Right ventricle myocardium inferior (tissue), 1 donor: ENCODE measurements at places on chromosomes 13 and 19. TPM values are rescaled to one million over a fixed set of nuclear protein-coding genes. Genes with fewer than 3 reads are reported as not detected.

- DNase-seq = no peak
Measured at GRCh38 chr19:29121684-29122083, 91.3 kb downstream of the UQCRFS1 start.

The ZNF414 gene
- total RNA-seq = 9.8 TPM

The CEACAM19 gene
- total RNA-seq = 2.8 TPM

- DNase-seq = no peak
Measured at GRCh38 chr19:15589760-15590451, 25.1 kb upstream of the CYP4F8 start.

The CD70 gene
- total RNA-seq = not detected

The ZNF836 gene
- 6.8 TPM for total RNA-seq

The TEAD2 gene
- total RNA-seq = 63.6 TPM

DNA sequence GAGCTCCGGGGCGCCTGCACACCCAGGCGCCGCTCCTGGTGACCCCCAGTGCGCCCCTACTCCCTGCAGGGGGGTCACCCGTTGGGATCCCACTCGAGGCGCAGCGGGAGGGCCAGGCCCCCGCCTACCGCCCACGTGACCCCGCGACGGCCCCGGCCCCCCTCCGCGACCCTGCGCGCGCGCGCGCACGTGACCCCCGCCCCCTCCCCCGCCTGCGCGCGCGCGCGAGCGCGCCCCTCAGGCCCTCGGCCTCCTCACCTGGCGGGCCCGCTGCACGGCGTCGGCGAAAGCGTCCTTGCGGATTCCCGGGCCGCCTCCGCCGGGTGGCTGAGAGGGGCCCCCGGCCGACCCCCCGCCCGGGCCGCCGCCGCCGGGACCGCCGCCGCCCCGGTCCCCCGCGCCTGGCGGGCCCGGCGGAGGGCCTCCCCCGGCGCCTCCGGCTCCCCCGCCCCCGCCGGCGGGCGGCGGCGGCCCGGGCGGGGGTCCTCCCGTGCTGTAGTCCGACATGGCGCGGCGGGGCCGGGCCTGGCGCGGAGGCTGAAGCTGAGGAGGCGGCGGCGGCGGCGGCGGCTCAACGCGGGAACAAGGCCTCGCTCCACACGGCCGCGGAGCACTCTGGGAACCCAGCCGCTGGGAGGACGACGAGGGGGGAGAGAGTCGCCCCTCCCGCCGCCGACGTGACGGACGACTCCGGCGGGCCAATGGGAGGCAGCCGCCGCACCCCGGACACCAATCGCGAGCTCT lies at the start of gene KHSRP:
TSS of gene KHSRP (minus strand) at position 617 of the 744 bp plus-strand sequence. CDS start at position 507, 110 bp downstream.
- DNase-seq = no peak

The ZFP14 gene
- 3.2 TPM for total RNA-seq

The HCST gene
- total RNA-seq = 6.3 TPM
